SJSA1 (cell line): ENCODE measurements at places on chromosomes 12 and 14. TPM values are rescaled to one million over a fixed set of nuclear protein-coding genes. Genes with fewer than 3 reads are reported as not detected.

Gene KLRD1
- 0.08 TPM in 1 of 2 replicates, not detected in the other for total RNA-seq

Gene NTF3
- 0.81 and 1.7 TPM in 2 replicates for total RNA-seq

Gene CLEC6A
- not detected in 2 replicates for total RNA-seq

Gene APOF
- total RNA-seq, result not detected in 2 replicates

DNA sequence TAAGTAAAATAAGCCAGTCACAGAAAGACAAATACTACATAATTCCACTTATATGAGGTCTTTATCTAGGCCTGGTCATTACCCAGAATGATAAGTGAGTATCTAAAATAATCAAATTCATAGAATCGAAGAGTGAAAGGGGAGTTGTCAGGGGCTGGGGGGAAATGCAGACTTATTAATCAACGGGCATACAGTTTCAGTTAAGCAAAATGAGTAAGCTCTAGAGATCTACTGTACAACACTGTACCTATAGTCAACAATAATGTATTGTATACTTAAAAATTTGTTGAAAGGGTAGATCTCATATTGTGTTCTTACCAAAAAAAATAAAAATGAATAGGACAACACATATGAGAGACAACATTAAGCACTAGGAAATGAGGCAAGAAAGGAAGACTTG is 13.3 kb downstream of the BTBD7 start:
- peaks cover 28% of the 10 kb centered on the region for H3K4me1 ChIP-seq
- no peaks in the 10 kb centered on the region; the same call in 1 of the 2 replicates for H3K36me3 ChIP-seq
- no peak for DNase-seq
- no peak overlapping the region for H3K27ac ChIP-seq
- H3K4me3 ChIP-seq, result no peak overlapping the region
- no peaks in the 10 kb centered on the region for H3K27me3 ChIP-seq

- H3K4me1 ChIP-seq, result no peaks in the 10 kb centered on the region
- no peak for DNase-seq
- H3K27me3 ChIP-seq, result no peaks in the 10 kb centered on the region
- no peak overlapping the region for H3K4me3 ChIP-seq
These were observed 605.9 kb downstream of the ETNK1 start for GRCh38 chr12:23230899-23231298.

DNA sequence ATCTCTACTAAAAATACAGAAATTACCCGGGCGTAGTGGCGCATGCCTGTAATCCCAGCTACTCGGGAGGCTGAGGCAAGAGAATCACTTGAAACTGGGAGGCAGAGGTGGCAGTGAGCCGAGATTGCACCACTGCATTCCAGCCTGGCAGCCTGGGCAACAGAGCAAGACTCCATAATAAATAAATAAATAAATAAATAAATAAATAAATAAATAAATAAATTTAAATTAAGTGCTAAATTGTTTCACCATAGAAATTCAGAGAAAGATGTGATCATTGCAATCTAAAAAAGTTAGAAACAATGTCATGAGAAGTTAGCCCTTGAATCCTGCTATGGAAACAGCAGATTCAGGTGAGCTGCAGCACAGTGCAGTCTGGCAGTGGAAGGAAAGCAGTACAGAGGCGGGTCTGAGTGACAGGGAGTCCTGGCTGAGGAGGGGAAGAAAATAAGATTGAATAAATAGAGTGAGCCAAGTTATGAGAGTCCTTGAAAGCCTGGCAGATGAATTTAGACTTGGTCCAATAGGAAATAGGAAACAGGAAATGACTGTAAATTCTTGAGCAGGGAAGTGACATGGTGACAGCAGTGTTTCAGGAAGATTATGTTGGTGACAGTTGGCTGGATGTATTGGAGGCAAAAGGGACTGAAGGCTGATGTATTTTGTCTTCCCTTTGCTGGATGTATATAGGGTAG is 241.5 kb downstream of the GXYLT1 start:
- no peak for DNase-seq
- no peak overlapping the region for H3K4me3 ChIP-seq
- no peaks in the 10 kb centered on the region for H3K36me3 ChIP-seq

GRCh38 chr12:68234140-68234539 is 8.5 kb upstream of the IL26 start:
- H3K4me3 ChIP-seq, result no peak overlapping the region
- H3K36me3 ChIP-seq, result no peaks in the 10 kb centered on the region
- no peaks in the 10 kb centered on the region; the same call in 1 of the 2 replicates for H3K4me1 ChIP-seq
- H3K27ac ChIP-seq, result no peak overlapping the region

GRCh38 chr14:105852378-105853088 is 326.1 kb downstream of the TMEM121 start:
- H3K27ac ChIP-seq, result no peak overlapping the region
- no peaks in the 10 kb centered on the region for H3K36me3 ChIP-seq
- no peak overlapping the region for H3K4me3 ChIP-seq
- DNase-seq, result peak; percentile 36
- no peaks in the 10 kb centered on the region for H3K27me3 ChIP-seq

DNA sequence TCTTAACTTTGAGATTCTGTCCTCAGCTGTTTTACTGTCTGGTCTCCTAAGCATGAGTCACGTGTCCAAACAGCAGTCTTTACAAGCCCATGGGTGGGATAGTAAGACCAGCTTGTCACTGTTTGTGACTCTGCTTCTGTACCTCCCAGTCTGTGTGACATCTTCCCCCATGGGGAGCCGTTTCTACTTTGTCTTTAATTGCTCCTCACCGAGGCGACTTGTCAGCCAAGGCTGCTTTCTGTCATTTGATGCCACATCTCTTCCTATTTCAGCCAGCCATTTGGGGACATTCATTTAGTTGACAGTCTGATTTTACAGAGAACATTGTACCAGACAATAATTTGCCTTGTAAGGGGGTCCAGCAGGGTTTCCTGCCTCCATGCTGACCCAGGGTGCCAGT is 534.8 kb downstream of the NRXN3 start:
- no peaks in the 10 kb centered on the region for H3K36me3 ChIP-seq
- no peaks in the 10 kb centered on the region for H3K27me3 ChIP-seq
- H3K27ac ChIP-seq, result no peak overlapping the region
- H3K4me3 ChIP-seq, result no peak overlapping the region

DNA sequence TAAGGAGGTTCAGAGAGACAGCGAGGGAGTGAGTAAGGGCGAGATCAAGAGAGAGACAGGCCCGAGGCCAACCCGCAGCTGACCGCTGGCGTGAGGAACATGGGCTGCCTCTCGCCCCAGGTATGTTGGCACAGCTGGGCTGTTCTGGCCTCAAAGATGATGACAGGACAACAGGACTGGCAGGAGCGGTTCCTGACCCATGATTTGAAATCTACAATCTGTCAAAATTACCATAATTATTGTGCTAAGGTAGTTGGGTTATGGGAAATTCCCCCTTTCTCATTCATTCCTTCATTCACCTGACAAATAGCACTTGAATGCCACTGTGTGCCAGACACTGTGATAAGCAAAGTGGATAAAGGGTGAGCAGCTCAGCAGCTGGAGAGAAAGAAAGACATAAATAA is 5.1 kb upstream of the ENDOU start:
- H3K36me3 ChIP-seq, result no peaks in the 10 kb centered on the region
- H3K4me3 ChIP-seq, result no peak overlapping the region
- peaks cover 36% of the 10 kb centered on the region for H3K4me1 ChIP-seq

- H3K4me1 ChIP-seq, result no peaks in the 10 kb centered on the region
- no peaks in the 10 kb centered on the region for H3K36me3 ChIP-seq
- H3K27ac ChIP-seq, result no peak overlapping the region
- H3K4me3 ChIP-seq, result no peak overlapping the region
- DNase-seq, result no peak
These were observed 159.3 kb downstream of the SLC15A4 start for GRCh38 chr12:128664501-128664900.

GRCh38 chr14:35406506-35407305 is 2.2 kb upstream of the NFKBIA start:
- H3K4me1 ChIP-seq, result peaks cover 27% of the 10 kb centered on the region
- no peaks in the 10 kb centered on the region for H3K27me3 ChIP-seq
- no peak for DNase-seq
- H3K36me3 ChIP-seq, result peaks cover 26% of the 10 kb centered on the region
- H3K4me3 ChIP-seq, result no peak overlapping the region

DNA sequence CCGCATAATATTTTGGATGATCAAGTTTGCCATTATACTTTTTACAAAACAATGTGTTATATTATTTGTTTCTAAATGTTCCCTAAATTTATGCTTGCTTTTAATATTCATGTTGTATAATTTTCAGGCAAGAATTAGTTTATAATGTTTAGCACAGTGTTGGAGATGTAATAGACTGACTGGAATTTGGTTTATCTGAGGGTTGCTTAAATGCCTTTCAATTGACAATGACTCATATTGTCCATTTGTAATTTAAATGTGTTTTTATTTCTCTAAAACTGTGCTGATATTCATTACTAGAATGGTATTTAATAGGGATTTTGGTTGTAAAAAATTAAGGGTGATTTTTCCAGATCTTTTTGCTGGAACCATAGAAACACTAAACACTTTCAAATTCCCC is 788.4 kb downstream of the SLC6A15 start:
- H3K27me3 ChIP-seq, result no peaks in the 10 kb centered on the region
- no peak overlapping the region for H3K4me3 ChIP-seq
- H3K4me1 ChIP-seq, result no peaks in the 10 kb centered on the region

- H3K36me3 ChIP-seq, result no peaks in the 10 kb centered on the region
- peaks cover 15% of the 10 kb centered on the region for H3K4me1 ChIP-seq
- H3K27me3 ChIP-seq, result peaks cover 8% of the 10 kb centered on the region; the same call in 1 of the 2 replicates
- no peak overlapping the region for H3K4me3 ChIP-seq
- no peak for DNase-seq
These were observed 48.4 kb downstream of the B4GALNT3 start for GRCh38 chr12:508145-508544.

DNA sequence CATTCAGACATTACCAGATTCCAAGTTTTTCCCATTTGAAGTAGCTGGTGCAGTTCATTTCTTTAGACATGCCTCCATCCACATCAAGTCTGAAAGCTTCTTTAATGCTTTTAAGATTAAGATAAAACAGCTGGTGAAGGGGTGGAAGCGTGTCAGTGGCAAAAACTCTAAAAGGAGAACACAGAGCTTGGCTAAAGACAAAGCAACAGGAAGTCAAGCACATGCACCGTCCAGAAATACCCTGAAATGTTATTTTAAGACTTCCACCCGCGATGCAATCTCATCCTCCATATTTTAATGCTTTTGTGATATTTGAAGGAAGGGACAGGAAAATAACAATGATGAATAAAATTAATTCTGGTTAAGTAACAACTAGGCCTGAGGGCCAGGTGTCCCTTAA is 31.8 kb downstream of the PPM1H start:
- H3K27me3 ChIP-seq, result no peaks in the 10 kb centered on the region
- H3K36me3 ChIP-seq, result no peaks in the 10 kb centered on the region
- no peak overlapping the region for H3K27ac ChIP-seq
- no peaks in the 10 kb centered on the region for H3K4me1 ChIP-seq

DNA sequence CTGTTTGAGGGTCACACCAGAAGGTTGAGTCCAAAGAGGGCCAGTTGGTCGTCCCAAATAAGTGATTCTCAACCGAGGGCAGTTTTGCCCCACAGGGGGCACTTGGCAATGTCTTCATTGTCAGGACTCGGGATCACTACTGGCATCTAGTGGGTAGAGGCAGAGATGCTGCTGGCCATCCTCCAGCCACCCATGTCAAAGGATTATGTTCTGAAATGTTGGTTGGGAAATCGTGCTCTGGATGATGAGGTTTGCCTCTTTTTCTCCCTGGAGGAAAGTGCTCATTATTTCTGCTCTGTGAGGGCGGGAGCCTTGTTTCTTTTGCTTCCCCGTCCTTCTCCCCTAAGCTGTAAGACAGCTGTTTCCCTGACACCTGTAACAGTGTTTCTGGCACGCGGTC is 3.6 kb downstream of the ZNF839 start:
- peak; percentile 68 for DNase-seq
- H3K4me1 ChIP-seq, result peaks cover 14% of the 10 kb centered on the region
- no peaks in the 10 kb centered on the region for H3K27me3 ChIP-seq
- H3K36me3 ChIP-seq, result peaks cover 7% of the 10 kb centered on the region
